ENCODE measurements at places on chromosomes 4 and X.

- DNase-seq, result peak; percentile 60
Measured at GRCh38 chrX:119273420-119274192, 37.5 kb downstream of the PGRMC1 start.

- no peak for DNase-seq
Measured at GRCh38 chr4:114458728-114459127, 139.9 kb upstream of the UGT8 start.

DNA sequence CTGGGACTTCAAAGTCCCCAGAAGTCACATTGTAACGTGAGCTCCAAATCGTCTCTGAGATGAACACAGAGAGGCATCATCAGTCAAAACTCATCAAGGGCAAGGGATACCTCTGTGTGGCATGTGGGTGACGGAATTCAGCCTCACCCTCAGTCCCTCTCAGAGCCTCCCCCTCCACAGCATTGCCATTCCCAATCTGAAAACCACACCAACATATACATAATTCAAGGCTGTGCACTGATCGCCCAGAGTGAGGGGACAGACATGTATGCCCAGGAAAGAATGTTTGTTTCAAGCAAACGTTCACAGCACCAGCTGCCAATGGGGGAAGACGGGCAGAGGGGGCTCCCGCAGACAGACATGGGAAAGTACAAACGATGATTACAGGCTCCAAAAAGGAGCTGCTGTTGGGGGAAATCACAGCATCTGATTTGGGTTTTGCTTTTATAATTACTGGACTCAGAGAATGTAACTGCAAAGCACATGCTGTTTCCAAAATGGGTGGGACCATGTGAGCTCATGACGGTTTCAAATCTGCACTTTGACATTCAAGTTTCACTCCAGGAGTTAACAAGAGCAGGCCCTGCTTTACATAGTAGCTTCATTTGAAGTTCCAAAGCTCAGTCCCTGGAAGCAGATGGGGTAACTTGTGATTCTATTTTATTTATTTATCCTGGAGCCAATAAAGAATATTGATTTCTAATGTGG is 88.3 kb downstream of the CLCN4 start:
- DNase-seq, result no peak

- DNase-seq, result peak; percentile 16
Measured at GRCh38 chr4:138035781-138036258, 206.3 kb downstream of the SLC7A11 start.

DNA sequence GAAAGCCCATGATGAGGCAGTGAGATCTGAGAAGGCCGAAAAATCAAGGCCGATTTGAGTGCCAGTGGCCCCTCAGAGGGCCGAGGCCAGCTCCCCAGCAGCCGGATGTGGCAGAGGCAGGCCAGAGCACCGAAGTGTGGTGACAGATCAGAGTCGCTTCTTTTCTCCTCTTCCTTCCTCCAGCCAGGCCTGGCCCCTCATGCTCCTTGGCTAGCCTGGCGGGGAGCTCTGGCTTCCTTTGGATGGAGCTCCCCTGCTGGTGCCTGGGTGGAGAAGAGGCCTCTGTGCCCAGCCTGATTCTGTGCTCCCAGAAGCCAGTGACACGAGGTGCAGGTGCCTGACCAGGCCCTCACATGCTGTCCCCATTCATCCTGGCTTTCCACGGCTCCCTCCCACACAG is 127.2 kb upstream of the PABPC4L start:
- no peak for DNase-seq

DNA sequence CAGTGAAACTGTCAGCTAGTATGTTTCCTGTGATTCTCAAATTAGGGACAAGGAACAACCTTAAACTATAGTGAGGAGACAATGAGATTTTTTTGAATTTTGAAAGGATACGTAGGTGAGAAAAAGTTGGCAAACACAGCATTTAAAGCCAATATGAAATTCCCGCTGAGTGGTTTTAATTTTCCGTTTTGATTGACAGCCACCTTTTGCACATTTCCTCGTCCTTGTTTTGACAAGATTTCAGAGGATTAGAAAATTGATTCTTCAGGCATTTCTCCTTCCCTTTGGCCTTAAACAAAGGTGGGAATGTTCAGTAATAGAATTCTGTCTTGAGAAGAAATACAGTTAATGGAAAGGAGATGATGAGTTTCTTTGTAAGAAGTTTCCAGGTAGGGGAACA is 52.2 kb downstream of the RAPGEF2 start:
- no peak for DNase-seq

GRCh38 chrX:106894392-106894909 is 8.7 kb downstream of the RIPPLY1 start:
- peak; percentile 69 for DNase-seq

GRCh38 chrX:38452603-38453002 is 100.2 kb downstream of the OTC start:
- DNase-seq, result no peak

GRCh38 chr4:168489616-168490015 is 7.2 kb upstream of the PALLD start:
- no peak for DNase-seq

DNA sequence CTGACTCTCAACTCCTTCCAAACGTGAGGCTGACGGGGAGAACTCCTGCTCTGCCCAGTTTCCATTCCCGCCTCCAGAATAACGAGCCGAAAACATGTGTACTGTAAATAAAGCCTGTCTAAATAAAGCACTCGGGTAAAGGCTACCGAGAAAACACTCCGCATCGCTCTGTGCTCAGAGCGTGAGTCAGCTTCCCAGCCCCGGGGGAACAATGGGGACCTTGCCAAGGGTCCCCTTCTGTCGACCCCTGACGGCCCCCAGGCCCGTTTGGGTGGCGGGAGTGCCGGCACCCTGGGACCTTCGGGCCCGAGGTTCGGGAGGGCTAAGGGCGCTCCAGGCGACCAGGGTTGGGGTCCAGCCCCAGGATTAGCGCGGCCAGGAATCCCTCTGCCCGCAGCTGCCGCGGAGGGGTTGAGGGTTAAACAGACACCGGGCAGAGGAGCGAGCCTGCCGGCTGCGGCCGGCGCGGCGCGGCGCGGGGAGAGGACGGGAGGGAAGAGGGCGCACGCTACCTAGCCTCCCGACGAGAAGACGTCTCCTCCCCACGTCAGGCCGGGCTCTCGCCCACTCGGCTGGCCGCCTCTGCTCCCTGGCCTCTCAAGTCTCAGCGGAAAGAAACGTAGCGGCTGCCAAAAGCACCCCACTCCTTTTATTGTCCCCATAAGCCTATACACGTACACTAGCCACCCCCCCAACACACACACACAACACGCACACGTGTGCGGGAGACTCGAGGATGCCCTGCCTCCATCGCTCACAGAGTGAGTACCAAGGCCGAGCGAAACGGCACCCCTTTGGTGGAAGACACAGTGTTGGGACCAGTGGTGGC is 85.5 kb downstream of the BCOR start:
- DNase-seq, result no peak

GRCh38 chr4:41288254-41288653 is 31.5 kb downstream of the UCHL1 start:
- no peak for DNase-seq

DNA sequence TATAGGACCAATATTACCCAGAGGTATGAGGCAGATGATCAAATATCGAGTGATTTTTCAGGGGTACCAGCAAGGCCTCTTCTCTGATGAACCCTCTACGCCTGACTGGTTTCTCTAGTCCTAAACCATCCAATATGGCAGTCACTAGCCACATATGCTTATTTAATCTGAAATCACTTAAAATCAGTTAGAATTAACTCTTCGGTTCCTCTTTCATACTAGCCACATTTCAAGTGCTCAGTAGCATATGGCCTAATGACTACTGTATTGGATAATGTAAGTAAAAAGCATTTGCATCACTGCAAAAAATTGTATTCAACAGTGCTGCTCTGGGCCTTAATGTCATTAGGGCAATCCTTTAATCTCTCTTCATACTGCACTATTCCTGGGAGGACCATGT is 4.4 kb upstream of the APBB2 start:
- no peak for DNase-seq

DNA sequence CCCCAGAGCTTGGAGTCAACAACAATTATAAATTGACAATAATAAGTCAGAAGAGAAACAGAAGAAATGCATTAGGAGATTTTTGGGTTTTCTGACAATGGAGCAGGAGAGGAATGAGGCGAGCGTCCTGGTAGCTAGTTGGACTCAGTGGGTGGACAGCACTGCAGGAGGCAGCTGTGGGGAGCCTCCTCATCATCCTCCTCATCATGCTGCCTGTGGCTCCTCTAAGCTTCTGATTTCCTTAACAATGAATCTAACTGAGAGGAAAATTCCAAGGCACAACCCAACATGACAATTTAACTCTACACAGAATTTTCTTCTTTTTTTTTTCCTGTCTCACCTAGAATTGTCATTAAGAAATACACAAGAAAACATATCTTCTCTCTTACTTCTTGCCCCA is 357.1 kb upstream of the NOCT start:
- no peak for DNase-seq

- DNase-seq, result peak; percentile 32
Measured at GRCh38 chr4:127782275-127783025, at the start of gene HSPA4L. Gene HSPA4L (plus strand): TSS chr4:127782322. CDS start chr4:127782551, 229 bp downstream.

- DNase-seq, result peak; percentile 44
Measured at GRCh38 chr4:173252024-173252935, 81.9 kb downstream of the HMGB2 start.

GRCh38 chr4:94363136-94363655 is 20.6 kb upstream of the HPGDS start:
- DNase-seq, result no peak

GRCh38 chr4:28082686-28083390 is 1222.2 kb downstream of the STIM2 start:
- DNase-seq, result no peak

DNA sequence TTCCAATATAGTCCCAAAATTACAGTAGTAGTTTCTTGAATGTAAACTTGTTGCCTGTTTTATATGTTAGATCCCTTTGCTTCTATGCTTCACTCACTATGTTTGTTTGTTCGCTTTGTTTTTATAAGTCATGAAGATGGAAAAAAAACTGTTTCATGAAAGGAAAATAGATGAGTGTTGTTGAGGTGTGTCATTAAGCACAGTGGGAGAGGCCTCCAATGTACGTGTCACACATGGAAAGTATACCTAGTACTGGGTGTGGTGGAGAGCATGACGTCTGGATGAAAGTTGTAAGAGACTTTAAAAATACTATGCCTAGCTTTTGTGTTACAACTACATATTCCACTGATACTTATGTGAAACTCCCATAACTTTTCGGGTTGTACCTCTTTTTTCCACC is 28.4 kb downstream of the PLS3 start:
- DNase-seq, result no peak

DNA sequence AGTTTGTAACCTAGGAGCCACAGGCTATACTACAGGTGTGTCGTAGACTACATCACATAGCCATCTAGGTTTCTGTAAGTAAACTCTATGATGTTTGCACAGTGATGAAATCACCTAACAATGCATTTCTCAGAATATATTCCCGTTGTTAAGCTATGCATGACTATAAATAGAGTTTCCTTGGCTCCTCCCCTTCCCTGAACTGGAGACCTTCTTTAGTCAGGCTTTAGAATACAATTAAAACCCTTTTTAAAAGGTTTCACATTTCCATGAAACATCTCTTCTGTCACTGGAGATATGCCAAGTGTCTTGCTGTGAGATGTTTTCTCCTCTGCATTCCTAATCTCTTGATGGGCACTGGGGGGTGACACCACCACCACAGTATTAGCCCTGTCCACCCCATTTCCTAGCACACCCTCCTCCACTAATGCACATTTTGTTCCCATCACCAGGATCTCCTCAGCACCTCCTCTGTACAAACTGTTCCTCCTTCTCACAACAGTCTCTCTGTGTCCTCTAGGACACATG is 334.6 kb upstream of the CPEB2 start:
- no peak for DNase-seq

GRCh38 chrX:136021903-136022302 is 36.7 kb downstream of the SLC9A6 start:
- DNase-seq, result peak; percentile 24

- no peak for DNase-seq
Measured at GRCh38 chr4:128757712-128758111, 51.8 kb upstream of the JADE1 start.

- DNase-seq, result peak; percentile 80
Measured at GRCh38 chrX:16892504-16893362, 22.6 kb upstream of the RBBP7 start.

- DNase-seq, result no peak
Measured at GRCh38 chr4:124936427-124936826, 223.9 kb upstream of the ANKRD50 start.

- DNase-seq, result no peak
Measured at GRCh38 chr4:148071009-148071408, 339.1 kb downstream of the ARHGAP10 start.

DNA sequence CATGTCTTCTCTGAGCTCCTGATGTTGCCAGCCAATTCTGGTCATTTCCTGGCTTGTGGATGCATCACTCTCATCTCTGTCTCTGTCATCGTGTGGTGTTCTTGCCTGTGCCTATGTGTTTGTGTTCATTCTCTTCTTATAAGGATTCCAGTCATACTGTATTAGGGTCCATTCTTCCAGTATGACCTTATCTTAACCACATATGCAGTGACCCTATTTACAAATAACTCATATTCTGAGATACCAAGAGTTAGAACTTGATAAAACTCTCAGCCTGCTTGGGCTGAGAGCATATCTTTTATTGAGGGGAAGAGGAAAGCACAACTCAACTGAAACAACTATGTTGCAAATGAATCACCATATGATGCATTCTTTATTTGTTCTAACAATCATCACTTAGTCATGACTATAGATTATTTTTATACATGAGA is 189.0 kb upstream of the ANXA10 start:
- DNase-seq, result no peak

DNA sequence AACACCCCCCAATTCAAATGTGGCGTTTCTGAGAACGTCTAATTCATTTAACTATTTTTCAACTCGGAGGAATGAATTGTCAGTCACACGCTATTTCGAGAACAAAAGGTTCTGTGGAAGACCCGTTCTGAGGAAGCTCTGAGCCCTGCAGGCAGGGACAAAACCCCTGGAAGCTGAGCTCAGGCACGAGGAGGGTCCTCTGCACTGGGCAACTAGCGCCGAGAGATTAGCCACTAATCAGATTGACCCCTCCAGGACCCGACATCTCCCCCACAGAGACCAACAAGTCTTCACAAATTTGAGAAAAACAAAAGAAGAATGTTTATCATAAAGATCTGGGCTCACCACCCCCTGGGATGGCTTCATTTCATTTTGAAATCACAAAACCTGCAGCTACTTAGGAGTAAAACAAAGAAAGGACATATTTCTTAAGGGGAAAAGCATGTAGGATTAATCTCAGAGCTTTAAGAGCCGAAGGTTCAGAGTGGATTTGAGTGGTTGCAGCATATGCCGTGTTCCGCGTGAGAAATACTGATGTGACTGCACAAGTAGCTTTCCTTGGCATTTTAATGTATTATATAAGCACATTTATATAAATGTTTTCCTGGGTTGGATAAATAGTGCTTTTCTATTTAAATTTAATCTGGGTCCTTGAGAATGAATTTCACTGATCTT is 41.8 kb downstream of the ADRA2C start:
- no peak for DNase-seq

GRCh38 chrX:49767236-49767635 is 61.9 kb upstream of the PAGE4 start:
- DNase-seq, result no peak

Data from activated CD4-positive, alpha-beta T cell treated with anti-CD3 and anti-CD28 coated beads, Interleukin-2, Interleukin-4, amounts not matched to agents 100 ng/mL and 50 ng/mL, durations not matched to agents 16 hours and 8 hours (primary cell).